ENCODE measurements at places on chromosomes 5 and 9.

GRCh38 chr9:124369231-124369797 lies 45.9 kb downstream of the PSMB7 start:
- no peak for DNase-seq

GRCh38 chr5:19734776-19735175 lies 253.2 kb downstream of the CDH18 start:
- DNase-seq: peak; percentile 62

GRCh38 chr5:33997331-33997983 lies 10.4 kb downstream of the AMACR start:
- peak; percentile 74 for DNase-seq

GRCh38 chr5:82332064-82332855 lies 54.1 kb upstream of the RPS23 start:
- DNase-seq: no peak

DNA sequence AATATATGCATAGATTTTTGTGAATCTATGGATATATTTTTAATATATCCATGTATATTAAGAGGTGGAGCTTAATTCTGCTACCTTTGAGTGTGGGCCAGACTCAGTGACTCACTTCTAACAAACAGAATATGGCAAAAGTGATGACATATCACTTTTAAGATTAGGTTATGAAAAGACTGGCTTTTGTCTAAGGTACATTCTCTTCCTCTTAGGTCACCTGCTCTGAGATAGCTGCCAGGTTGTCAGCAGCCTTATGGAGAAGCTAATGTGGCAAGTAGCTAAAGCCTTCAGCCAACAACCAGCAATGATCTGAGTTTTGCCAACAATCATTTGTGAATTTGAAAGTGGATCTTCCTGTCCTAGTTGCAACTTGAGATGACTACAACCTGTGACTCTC lies 83.8 kb downstream of the ANKRD31 start:
- DNase-seq: peak; percentile 76

DNA sequence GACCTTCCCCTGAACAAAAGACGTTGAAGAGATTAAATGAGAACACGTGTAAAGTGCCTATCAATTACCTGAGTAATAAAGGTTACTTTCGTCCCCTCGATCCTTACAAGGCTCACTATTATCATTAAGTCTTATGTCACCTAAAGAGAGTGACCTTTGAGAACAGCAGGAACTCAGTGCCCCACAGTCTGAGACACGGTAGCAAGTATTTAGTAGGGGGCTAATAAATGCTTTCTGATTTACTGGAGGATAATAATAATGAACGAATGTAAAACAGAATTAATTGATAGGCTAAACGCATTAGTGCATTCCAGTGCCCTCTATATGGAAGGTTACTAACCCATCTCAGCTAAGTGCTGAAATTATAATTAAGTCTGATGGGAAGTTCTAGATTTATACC lies 199.9 kb downstream of the FBXL17 start:
- DNase-seq: no peak

GRCh38 chr9:5554254-5554653 lies 43.9 kb downstream of the PDCD1LG2 start:
- no peak for DNase-seq

- DNase-seq: no peak
Measured at GRCh38 chr5:33748754-33749153, 143.0 kb downstream of the ADAMTS12 start.

DNA sequence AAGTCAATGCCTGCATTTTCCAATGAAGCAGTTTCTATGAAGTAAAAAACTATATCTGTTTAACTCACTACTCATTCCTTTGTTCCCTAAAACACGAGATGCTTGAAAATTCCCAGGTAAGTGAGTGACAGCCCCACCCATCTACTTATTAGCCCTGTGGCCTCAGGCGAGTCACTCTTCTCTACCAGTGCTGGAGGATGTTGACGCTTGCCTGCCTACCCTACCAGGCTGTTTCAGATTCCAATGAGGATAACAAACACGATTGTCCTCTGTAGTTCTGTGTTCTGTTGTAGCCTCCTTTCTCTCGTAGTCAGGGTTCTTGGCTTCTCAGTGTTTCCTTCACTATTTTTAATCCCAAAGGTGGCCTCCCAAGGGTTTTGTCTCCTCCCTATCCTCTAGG lies 388.8 kb downstream of the KDM4C start:
- peak; percentile 85 for DNase-seq

Measured in mammary epithelial cell (primary cell).